ENCODE measurements at places on chromosomes 6 and 20. TPM values are rescaled to one million over a fixed set of nuclear protein-coding genes. Genes with fewer than 3 reads are reported as not detected.

Gene RAB44
- polyA plus RNA-seq: not detected

Gene NAPB
- polyA plus RNA-seq: 114 TPM

Gene ZNF334
- polyA plus RNA-seq: 25.6 TPM

Gene TAB2
- polyA plus RNA-seq: 69.7 TPM

Gene MKKS
- 41.6 TPM for polyA plus RNA-seq

Gene TNXB
- 26.1 TPM for polyA plus RNA-seq

Gene SLC22A3
- polyA plus RNA-seq: 8.0 TPM

Gene PTCHD4
- 1.0 TPM for polyA plus RNA-seq

Gene RHAG
- polyA plus RNA-seq: 0.27 TPM

Gene ENPP4
- 16.0 TPM for polyA plus RNA-seq

Gene AIF1
- polyA plus RNA-seq: 27.8 TPM
